HT-29 (cell line): ENCODE measurements at places on chromosomes 12 and 14. TPM values are rescaled to one million over a fixed set of nuclear protein-coding genes. Genes with fewer than 3 reads are reported as not detected.

Gene CLEC4E
- total RNA-seq = not detected in 2 replicates

Gene GLIPR1L2
- 0.39 TPM in 1 of 2 replicates, not detected in the other for total RNA-seq

DNA sequence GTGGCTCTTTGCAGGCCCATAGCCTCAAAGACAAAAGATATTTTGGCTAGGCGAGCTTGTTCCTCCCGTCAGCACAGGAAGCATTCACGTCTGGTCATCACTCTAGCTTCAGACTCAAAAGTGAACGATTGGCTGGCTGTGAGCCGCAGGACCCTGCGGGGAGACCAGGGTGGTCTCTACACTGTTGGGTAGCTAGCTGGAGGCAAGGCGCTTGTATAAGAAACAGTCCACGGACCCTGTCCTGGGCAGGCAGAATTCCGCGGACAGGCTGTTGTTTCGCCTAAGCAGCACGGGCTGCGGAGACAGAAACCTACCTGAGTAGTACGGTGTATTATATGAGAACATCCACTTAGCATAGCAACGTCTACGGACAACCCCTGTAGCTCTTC, 29.6 kb downstream of the WBP11 start:
- no peak for DNase-seq

DNA sequence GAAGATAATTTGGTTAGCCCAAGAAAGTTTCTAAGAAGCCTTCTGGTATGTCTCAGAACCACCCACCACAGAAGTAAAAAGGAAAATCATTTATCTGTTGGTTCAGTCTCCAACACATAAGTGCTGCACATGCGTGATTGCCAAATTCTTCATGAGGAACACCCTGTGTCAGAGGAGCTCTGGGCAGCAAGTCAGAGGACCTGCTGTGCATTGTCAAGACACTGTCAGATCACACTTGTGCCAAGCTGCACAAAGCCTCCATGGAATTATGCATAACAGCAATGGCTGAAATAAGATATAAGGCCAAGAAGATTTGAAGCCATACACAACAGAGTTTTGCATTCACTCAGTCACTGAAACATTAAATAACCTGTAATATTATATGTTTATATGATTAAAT, 1304.7 kb upstream of the FLRT2 start:
- DNase-seq = no peak

DNA sequence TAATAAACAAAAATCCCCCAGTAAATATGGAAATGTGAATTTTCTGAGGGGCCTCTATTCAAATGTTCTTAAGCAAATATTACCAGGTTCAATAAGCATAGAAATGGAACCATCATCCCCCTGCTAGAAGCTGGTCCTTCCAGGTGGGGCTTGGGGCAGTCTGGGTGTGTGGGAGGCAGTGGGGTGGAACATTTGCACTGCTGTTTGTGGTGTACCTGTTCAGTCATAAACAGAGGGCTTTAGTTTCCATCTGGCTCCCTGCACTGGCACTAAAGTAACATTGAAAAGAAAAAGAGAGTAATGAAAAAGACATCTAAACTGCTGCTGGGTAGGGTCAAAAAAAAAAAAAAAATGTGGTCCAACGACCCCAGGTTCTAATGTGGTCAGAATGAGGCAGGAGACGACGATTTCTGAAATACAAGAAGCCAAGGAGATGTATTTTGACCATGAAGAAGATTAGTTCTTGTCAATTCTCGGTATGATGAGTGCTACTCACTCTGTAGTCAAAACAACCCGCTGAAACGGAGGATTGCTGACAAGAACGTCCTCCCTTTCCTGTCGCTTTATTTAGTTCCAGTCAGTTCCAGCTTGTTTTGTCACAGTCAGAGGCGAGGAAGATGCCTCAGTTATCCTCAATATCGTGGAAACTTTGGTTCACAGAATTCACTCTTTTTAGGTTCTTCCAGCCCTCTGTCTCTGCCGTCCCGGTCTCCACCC, 44.2 kb upstream of the MANSC4 start:
- DNase-seq = no peak

GRCh38 chr12:56300644-56301464, 724 bp upstream of the CS start:
- no peak for DNase-seq
